HCT116 (cell line): ENCODE measurements at places on chromosomes 1 and 21.

- DNase-seq = no peak
Observed at GRCh38 chr1:79749607-79750006, 743.1 kb upstream of the ADGRL4 start.

GRCh38 chr1:26575348-26575747, 45.8 kb downstream of the RPS6KA1 start:
- DNase-seq = no peak

- DNase-seq = no peak
Observed at GRCh38 chr1:25425098-25426085, 4.8 kb upstream of the RHCE start.

DNA sequence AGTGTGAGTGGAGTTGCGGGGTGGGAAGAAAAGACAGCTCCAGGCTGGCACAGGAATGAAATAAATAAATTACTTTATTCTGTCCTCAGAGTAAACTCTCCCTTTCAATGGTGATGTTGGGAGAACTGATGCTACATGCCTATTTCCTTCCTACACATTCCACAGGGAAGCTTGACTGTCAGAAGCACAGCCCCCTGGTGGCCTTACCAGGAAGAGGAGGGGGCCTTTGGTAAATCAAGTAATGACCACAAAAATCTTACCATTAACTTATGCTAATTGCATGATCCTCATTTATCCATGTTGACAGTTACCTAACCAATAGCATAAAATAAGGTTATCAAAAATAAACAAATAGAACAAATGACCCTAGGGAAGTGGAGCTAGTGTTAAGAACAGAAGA, 605.0 kb upstream of the PKN2 start:
- peak; percentile 15 for DNase-seq

DNA sequence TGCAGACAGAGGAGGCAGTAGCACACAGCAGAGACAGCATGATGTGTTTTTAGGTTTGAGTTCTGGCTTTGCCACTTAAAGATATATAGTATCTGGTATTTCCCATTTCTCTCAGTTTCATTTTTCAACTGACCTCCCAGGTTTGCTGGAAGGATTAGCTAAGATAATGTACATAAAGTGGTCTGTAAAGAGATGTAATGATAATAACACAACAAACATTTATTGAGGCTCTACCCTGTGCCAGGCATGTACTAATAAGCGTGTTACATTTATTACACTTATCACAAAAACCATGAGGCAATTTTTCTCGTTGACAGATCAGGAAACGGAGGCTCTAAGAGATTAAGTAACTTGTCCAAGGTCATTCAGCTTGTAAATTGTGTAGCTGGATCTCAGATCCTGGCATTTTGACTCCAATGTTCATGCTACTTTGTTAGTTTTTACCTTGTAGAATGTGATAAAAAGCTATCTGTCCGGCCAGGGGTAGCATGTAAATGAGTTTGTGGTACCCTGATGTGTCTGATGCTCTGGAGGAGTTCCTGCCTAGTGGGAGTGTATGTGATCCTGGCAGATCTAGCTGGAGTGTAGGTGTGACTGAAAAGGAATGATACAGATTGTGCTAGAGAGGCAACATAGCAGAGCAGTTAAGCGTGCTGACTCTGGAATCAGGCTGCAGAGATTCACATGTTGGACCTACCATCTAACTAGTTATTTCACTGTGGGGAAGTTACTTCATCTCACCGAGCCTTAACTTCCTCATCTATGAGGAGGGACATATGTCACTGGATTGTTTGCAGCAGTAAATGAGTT, 146.6 kb downstream of the VPS13D start:
- DNase-seq = no peak

- DNase-seq = no peak
Observed at GRCh38 chr1:214447557-214447871, 103.9 kb downstream of the PTPN14 start.

DNA sequence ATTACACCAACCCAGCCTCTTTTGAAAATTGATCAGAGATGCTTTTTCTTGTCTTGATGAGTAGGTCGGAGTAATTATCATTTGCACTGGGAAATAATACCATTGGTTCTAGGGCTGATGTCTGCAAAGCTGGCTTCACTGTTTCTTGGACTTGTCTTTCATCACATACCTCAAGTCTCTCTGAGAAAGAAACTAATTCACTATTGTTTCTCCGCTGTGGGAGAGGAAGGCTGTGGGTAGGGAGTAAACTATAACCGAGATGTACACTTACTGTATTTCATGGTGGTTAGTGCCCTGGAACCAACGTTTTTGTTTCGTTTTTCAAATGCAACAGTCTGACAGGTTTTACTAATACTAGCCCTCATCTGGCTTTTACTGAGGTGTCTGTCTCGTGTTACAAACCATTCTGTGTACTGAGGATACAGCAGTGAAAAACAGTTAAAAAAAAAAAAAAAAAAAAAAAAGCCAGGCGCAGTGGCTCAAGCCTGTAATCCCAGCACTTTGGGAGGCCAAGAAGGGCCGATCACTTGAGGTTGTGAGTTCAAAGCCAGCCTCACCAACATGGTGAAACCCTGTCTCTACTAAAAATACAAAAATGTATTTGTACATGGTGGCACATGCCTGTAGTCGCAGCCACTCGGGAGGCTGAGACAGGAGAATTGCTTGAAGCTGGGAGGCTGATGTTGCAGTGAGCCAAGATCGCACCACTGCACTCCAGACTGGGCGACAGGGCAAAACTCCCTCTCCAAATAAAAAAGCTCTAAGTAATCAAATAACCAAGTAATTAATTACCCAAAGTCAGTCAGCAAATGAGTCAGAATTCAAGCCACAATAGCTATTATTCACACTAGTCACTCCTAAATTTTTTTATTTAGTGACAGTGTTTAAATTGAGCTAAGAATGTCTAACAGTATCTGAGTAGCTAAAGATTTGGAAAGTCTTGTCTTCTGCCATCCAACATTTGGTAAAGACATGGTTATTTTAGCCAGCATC, 23.3 kb downstream of the TOMM20 start:
- no peak for DNase-seq

DNA sequence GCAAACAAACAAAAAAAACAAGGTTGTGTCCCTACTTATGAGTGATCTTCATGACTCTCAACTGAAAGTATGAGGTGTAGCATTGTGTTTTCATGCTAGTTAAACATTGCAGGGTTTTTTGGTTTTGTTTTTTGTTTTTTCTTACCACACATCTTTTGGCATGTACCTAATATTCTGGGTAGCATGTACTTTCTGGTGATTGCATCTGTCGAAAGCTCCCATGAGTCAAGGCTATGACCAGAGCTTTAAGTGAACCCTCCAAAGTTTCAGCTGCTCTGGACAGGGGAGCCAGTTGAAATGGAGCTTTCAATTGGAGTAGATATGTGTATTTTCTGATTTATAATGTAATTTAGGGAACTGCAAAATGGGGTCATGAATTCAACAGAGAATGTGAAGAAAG, 115.5 kb downstream of the KCNK2 start:
- DNase-seq = no peak

DNA sequence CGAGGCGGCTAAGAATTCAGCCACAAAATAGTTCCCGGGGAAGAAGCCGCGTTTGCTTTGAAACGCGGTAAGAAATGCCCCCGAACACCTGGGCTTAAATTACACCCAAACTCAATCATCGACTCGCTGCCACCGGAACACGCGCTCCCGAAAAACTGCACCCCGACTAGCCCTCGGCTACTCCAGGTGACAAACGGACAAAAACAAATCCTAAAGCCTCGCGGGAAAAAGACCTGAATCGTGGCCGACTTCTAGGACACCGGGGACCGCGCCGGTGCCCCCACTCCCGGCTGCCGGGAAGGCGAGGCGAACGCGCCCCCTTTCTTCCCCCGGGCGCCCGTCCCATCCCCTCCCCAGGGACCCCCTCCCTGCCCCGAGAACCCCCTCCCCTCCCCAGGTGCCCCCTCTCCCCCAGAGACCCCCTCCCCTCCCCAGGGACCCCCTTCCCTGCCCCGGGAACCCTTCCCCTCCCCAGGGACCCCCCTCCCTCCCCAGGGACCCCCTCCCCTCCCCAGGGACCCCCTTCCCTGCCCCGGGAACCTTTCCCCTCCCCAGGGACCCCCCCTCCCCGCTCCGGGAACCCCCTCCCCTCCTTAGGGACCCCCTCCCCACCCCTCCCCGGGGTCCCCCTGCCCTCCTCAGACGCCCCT, 628 bp downstream of the C1orf159 start:
- DNase-seq = no peak
